ENCODE measurements at places on chromosomes 5 and 9.
A peak's percentile ranks its signal among the peaks of the same experiment; 100 is the strongest.

DNA sequence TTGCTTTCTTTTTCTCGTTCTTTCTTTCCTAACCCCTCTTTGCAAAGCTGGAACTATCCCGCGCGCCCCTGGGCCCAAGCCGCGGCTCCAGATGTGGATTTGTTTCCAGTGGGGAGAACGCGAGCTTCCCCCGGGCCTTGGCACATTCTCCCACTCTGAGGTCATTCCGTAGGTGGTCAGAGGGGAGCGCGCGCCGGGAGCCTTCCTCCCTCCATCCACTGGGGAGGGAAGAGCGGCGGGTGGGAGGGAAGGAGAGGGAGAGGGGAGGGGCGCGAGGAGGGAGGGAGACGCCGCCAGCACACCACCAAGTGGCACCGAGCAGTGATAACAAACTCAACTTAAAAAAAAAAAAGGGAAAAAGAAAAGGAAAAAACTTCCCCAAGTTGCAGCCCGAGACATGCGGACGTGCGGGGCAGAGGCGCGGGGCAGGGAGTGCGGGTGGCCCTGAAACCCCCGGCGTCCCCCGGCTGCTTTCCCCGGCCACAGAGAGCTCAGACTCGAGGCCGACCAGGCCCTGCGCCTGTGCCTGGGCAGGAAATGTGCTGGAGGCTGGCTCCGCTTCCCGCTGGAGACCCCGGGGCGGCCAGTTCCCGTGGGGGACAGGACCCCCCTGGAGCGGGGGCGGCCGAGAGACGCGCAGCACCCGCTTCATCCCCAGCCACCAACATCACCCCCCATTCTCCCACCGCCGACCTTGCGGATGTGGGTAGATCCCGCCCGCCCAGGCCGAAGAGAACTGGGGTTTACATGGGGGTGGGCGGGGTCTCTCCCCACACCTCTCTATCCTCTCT, 3.1 kb downstream of the IER5L start:
- no peak for DNase-seq

GRCh38 chr5:125143011-125143410, 396.6 kb upstream of the ZNF608 start:
- no peak for DNase-seq

DNA sequence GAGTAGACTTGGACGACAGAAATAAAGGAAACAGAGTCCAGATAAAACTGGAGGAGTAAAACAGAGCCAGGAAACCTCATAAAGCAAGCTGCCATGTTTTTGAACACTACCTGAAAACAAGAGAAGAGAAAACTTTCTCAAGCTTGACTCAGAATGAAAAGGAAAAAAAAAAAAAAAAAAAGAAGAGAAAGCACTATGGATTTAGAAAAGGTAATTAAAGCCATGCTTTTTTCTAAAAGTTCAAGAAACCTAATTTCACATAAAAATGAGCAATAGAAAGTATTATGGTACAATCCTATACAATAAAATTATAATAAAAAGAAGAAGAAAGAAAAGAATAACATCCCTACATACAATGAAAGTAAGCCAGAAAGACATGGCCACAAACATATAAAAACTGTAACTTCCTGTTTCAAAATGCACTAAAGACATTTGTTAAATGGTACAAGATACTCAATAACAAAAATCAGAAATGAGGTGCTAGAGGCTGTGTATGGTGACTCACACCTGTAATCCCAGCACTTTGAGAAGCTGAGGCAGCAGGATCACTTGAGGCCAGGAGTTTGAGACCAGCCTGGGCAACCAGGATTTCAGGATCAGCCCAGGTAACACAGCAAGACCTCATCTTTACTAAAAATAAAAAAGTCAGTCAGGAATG, 129.5 kb downstream of the SIL1 start:
- DNase-seq = no peak

DNA sequence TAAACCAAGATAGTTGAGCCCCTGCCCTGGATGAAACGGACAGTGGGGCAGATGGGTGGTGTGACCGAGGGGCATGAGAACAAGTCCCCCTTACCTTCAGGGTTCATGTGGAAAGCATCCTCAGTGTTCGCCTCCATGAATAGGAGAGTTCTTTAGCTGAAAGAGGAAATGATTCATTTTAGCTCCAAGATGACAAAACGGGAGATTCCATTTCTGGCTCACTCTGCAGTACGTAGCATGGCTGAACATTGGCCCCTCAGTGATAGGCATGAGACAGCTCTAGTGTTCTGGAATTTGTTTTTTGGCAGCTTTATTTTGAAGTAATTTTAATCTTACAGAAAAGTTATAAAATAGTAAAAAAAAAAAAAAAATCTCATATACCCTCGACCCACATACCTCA, 70.2 kb upstream of the AGXT2 start:
- DNase-seq = no peak

DNA sequence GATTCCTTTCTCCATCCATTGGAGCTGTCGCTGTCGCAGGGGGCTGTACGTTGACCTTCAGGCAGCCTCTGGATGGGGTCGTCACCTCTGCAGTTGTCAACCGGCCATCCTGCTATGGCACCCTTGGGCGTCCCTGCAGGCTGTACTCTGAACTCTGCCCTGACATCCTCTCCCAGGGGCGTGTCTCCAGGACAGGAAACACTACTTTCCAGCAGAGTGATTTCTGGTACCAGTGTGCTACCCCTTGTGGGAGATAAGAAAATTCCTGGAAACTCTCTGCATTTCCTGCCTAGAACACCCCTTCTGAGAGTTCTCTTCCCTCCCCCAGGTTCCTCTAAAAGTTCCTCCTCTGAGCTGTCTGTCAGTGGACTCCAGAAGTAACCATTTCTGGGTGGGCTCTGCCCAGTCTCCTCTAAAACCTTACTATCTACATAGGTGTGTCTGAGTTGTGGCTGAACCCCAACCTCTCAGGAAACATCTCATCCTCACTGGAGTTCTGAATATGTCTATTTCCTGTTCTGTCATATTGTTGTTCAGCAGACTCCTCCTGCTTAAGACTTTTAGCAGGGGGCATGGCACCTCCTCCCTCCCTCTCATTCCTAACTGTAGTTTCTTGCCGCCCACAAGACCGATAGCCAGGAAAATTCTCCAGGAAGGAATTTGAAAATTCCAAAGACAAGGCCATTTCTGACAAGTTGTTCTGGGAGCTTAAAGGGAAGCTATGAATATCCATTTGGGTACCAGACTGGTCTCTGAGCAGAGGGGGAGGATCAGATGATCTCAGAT, 145.3 kb upstream of the RASEF start:
- no peak for DNase-seq

GRCh38 chr5:145585443-145586148, 249.5 kb downstream of the PRELID2 start:
- no peak for DNase-seq

- DNase-seq = peak; percentile 33
These were observed 554 bp downstream of the JAK2 start for GRCh38 chr9:4985386-4986266.

DNA sequence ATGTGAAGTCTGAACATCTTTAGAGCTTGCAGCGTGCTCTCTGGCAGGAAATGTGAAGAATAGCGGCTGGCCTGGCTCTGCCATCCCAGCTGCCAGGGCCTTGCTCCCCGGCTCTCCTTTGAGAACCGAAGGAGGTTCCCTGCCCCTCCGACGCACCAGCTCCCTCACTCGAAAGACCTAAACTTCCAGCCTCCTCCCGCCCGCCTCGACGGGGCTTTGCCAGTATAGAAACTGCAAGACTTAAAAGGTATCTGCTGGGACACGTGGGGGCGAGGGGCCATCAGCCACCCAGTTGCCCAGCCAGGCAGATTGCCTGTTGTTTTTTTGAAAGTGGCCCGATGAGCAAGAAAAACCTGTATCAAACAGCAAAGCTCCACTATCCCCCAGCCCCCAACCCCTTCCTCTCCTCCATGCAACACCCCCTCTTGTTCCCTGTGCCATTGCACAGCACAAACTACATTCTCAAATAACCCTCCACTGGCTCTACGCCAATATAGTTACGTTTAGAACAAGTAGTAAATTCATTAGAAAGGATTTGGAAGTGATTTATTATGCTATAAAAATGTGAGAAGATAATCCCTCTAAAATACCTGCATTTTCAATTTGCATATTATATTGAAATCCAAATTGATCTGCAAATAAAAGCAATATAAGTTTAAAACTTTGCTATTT, 331.9 kb downstream of the MED10 start:
- DNase-seq = no peak

- no peak for DNase-seq
These were observed 93.6 kb downstream of the TUSC1 start for GRCh38 chr9:25584611-25585010.

DNA sequence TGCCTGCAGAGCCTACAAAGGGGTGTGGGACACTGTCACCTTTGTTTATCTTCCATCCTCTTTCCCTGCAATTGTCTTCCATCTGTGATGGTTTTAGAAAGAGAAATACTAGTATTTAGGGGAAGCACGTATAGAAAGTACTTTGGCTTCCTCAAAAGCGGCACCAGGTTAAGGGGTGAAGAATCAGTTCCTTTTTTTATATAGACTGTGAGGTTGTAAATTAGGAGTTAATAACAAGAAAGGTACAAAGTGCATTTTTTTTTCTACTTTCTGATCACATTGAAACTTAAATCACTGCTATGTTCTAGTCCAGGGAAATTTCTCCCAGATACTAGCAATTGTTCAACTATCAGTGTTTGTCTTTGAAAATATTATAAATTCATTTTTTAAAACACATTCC, 219.3 kb downstream of the CEMIP2 start:
- no peak for DNase-seq

GRCh38 chr9:114957558-114957957, 27.2 kb upstream of the TNFSF8 start:
- no peak for DNase-seq

GRCh38 chr5:72814104-72814503, 2.4 kb upstream of the TNPO1 start:
- DNase-seq = no peak

DNA sequence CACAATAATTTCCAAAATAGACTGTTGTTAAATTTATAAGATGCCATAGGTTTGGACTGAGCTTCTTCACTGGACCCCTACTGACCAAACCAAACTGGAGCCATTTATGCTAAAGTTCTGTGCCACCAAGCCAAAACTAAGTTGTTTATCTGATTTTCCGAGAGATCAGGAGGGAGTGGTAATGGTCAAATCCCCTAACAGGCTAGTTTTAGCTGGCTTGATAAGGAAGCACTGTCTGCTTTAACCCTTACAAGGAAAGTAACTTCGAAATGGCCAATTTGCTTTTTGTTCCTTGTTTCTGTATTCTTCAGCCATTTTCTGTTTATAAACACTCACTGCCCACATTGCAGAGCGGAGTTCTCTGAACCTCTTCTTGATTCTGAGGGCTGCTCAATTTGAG, 246.8 kb upstream of the TUT7 start:
- DNase-seq = no peak

DNA sequence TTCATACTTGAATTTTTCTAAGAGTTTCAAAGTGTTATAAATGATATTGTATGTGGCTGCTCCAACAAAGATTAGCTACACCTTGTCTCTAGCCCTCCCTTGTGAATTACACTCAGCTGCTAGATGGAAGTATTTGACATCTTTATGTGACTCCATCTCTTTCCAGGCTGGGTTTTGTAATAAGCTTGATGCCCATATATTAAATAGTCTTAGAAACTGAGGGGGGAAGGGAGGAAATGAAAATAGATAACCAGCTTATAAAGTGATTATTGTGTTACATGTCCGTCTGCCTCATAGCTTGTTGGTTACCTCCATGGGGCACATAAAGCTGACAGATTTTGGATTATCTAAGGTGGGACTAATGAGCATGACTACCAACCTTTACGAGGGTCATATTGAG, 63.4 kb downstream of the CD180 start:
- no peak for DNase-seq

DNA sequence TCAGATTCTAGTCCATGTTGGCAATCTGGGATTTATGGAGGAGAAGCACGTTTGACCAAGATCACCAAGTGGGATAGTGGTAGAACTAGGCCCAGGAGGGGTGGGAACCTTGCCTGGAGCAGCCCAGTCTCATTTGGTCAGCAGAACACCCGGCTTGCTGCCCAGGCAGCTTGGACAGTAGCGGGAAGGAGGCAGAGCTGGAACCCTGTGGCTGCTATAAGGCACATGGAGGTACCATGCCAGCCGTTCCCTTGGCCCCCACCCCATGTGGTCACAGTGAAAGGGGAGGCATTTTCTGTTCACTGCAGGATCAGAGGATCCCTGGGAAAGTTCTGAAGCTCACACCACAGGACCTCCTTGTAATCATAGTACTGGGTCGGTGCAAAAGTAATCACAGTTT, 75.4 kb upstream of the ORM1 start:
- no peak for DNase-seq

GRCh38 chr5:32508806-32509805, 64.6 kb upstream of the ZFR start:
- no peak for DNase-seq

DNA sequence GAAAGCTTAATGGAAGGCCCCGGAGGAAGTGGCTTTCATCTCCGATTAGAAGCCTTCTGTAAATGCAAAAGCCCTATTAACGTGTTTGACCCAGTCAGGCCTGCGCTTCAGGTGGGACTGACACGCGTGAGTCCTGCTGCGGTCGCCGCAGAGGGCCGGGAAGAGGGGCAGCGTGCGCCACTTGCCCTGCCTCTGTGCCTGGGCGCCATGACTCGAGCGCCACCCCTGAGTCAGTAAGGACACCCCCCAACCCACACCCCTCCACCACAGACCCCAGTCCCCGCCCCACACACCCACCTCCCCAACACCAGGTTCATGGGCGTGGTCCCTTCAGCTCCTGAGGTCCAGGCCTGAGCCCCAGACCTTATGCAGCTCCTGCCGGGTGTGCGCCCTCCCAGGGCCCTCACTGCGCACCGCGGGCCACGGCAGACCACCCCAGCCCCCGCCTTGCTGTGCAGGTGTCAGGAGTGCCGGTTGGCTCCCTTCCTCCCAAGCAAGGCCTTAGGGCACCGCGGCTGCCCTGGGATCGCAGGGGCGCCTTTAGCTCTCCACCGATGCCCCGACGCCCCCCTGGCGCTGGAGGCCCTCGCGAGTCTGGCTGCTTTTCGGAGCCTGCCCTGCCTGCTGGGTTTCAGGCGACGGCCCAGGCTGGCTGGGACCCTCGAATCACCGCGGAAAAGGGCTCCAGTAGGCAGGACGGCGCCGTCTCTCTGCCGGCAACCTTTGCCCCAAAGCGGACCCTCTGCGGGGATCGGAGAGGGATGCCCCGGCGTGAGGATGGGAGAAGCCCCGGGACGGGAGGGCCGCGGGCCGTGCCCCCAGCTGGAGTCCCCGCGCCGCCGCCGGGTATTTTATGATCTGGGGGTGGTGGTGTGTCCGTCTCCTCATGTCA, 625 bp upstream of the OLFM1 start:
- no peak for DNase-seq

- DNase-seq = no peak
These were observed 22.9 kb upstream of the GLRX start for GRCh38 chr5:95845391-95845790.

GRCh38 chr9:134063571-134064450, 4.0 kb downstream of the BRD3 start:
- no peak for DNase-seq

Data from NT2/D1 (cell line).